Aortic smooth muscle cell (primary cell): ENCODE measurements at places on chromosomes 7 and 10. TPM values are rescaled to one million over a fixed set of nuclear protein-coding genes. Genes with fewer than 3 reads are reported as not detected.

Gene VWC2
- not detected in 2 replicates for total RNA-seq

Gene SMO
- 3.9 and 7.5 TPM in 2 replicates for total RNA-seq

Gene OR2A42
- total RNA-seq, result 0.06 TPM in 1 of 2 replicates, not detected in the other

Gene LEP
- total RNA-seq, result not detected in 2 replicates

Gene CACNB2
- 0.26 and 0.31 TPM in 2 replicates for total RNA-seq
